Brain (organoid and tissue), 16 donors: ENCODE measurements at places on chromosomes 11 and 22.

DNA sequence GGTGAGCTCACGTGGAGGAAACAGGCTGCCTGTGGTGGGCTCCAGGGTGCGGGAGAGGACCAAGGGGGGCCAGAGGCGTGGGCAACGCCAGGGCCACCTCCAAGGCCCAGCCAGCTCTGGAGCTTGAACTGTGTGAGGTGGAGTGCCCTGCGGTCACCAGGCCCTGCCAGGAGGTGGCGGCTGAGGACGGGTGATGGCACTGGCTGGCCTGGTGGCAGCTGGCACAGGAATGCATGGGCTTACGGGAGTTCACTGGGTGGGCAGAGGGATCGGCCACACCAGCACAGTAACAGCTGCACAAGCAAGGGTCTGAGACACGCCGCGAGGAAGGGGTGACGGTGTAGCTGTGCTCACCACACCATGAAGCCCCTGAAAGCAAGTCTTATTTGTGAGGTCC is 15.8 kb downstream of the TOLLIP start:
- no peak for DNase-seq

DNA sequence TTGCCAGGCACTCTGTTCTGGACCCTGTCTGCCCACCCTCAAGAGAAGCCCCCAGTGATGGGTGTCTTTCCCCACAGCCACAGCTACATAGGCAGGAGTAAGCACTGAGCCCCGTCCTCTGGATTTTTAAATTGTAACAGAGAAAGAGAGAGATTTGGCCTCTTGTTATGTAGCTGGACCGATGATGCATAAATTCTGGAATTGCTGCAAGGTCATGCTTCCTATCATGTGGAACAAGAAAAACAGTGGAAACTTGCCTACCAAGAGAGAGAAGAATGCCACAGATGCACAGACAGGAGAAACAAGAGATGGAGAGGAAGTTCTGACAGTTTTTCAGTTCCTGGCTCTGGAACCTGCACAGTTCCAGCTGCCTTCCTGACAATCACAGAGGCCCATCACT is 150.2 kb downstream of the ETS1 start:
- DNase-seq, result no peak

DNA sequence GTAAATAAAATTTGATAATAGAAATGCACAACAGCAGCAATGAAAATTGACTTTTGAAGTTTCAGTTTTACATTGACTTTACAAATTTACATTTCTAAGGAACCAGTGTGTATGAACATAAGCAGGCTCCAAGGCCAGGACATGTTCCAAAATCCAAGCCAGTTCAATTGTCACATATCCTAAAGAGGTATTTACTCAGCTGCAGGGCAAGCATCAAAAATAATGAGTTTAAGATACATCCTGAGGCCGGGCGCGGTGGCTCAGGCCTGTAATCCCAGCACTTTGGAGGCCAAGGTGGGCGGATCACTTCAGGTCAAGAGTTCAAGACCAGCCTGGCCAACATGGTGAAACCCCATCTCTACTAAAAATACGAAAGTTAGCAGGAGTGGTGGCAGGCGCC is 39.0 kb upstream of the AKIP1 start:
- DNase-seq, result no peak

DNA sequence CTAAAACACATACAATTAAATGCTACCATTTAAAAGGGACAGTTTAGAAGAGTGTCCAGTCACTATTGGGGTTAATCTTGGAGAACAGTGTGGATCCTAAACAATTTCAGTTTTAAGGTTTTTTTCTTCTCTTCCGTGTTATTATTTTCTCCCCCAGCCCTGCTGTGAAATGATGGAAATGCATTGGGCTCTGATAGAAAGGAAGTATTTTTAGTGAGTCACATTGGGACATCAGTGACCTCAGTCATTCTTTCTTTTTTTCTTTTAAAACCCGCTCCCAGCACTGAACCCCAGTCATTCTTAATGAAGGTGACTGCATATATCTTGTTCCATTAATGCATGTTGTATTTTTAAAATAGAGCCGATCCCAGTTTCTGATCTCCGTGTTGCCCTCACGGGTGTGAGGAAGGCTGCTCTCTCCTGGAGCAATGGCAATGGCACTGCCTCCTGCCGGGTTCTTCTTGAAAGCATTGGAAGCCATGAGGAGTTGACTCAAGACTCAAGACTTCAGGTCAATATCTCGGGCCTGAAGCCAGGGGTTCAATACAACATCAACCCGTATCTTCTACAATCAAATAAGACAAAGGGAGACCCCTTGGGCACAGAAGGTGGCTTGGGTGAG is 93.2 kb upstream of the OR4B1 start:
- DNase-seq, result no peak

DNA sequence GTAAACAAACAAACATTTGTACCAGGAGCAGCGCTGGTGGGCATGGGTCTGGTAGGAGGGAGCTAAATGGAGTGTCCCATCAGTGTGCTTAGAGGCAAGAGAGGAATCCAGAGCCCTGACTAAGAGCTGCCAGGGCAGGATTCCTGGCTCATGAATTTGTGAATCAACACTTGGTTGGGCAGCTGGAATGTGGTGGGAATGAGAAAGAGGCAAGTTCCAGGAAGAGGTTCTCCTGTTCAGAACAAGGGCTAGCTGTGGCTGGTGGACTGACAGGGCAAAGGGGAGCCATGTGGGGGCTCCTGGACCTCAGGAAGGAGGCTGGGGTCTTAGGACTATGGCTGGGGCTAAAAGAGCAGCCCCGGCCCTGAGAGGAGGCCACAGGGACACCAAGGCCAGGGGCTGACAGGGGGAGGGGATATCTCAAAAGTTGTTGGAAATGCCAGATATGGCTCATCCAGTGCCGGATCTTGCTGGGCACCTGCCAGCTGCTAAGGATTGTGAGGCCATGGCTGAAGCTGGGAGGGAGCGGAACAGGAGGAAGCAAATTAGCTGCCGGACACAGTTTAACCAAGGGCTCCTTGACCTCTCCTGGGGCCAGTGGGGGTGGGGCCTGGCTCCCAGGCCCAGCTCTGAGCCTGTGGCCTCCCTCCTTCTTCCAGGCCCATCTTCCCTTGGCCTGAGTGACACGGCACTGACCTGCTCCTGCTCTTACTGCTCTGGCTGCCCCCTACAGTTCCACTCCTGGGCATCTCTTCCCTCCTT is 14.6 kb upstream of the P2RY6 start:
- no peak for DNase-seq

DNA sequence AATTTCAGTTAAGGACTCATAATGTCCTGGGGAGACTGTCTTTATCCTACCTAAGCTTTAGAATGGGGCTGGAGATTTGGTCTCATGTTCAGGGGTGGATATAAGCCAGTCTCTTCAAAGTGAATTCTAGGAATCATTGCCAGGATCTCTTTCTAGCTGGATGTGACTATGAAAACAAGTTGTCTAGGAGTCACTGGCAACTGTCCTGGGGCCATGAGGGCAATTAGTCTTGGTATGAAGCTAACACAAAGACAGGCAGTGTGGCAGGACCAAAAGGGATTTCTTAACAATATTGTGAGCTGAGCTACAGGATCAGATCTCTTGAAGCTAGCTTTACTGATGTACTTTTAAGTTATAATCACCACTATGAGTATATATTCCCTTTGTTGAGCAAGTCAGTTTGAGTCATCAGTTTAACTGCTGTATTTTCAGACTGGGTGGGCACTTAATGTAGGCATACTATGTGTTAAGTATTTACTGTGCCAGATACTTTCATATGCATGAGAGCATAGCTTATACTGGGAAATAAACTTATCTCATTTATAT is 390.0 kb upstream of the CCDC90B start:
- DNase-seq, result no peak

DNA sequence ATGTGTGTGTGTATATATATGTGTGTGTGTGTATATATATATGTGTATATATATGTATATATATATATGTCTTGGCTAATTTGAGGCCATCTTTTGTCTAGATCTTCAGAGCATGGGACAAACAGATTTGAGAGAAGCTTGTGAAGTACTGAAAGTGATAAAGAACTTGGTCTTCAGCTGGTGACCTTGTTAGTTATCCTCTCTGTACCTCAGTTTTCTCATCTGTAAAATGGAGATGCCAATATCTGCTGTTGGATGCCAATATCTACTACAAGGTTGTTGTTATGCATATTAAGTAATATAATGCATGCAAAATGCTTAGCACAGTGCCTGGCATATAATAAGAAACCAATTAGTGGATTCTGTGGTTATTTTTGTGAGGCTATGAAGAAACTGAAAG is 2.5 kb upstream of the FEZ1 start:
- DNase-seq, result no peak

GRCh38 chr11:129643031-129643721 is 172.5 kb upstream of the TMEM45B start:
- DNase-seq, result no peak

DNA sequence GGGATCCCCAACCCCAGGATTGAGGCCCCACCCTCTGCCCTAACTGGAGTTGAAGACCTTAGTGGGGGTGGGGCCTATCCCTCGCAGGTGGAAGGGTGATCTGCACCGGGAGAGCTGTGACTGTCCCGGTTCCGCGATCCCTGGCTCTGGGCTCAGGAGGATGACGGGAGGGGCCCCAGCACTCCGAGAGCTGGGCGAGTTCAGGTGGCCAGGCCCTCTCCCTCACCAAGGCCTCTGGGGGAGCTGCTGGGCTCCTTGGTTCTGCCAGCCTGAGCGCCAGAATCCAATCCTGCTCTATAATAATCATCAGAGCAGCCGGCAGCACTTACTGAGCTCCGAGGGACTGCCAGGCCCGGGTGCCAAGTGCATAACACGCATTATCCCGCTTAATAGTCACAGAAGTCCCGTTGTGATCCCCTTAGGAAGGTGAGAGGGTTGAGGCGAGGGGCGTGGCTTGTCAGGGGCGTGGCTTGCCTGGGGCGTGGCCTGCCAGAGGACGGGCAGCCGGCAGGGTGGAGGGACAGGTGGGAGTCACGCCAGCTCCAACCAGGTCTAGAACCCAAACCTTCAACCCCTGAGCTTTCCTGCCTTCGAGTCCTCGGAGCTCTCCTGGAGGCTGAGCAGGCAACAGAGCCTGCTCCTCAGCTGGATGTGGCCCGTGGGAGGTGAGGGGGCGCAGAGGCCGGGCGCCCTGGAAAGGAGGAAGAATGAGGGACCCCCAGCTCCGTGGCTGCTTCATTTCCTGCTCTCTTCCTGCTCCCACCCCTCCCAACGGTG is 7.3 kb upstream of the SYT7 start:
- DNase-seq, result no peak

- DNase-seq, result no peak
These were observed 999.7 kb upstream of the RAG2 start for GRCh38 chr11:37597776-37598175.

DNA sequence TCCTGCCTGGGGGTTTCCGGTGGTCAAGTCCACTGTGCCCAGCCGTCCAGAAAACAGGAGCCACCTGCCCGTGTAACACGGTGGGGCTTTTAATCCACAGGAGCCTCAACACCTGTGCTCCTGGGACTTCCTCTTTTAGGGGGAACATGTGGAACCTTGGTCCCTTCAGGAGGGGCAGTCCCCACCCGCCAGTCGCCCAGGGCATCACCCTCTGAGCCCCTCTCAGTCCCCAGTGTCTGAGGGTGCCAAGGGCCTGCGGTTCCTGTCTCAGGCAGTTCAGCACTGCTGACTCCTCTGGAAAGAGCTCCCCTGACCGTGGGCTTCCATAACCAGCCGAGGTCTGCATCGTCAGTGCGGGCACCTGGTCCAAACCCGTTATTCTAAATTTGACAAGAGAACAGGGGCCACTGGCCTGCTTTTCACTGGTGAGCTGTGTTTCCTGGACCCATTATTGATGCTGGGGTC is 15.8 kb downstream of the KRTAP5-5 start:
- DNase-seq, result no peak

DNA sequence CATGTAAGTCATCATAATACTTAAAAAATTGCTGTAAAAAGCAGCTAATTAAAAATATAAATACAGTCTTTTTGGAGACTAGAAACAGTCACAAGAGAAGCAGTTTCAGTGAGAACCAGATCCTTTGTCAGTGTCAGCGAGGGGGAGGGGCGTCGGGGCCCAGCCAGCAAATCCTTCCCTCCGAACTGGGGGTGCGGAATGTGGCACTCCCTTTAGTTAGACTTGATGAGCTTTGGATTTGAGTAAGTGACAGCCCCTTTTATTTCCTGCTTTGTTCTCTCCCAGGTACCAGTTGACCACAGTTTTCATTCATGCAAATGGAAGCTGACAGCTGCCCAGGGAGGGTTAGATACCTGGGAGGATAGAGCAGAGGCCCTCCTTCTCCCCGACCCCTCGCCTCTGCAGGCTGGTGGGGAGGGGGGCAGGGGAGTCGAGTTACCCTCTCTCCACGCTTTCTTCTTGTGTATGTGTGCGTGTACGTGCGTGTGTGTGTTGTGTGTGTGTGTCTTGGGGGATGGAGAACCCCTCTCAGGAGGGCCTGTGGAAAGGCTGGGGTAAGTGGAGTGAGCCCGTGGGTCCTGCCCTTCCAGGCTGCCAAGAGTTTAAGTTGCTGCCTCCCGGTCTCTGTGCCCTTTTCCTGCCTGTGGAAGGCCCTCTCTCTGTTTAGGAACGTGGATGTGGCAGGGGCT is 38.3 kb downstream of the PTPRJ start:
- peak; percentile 76 for DNase-seq

GRCh38 chr11:96242191-96242847 is 100.7 kb downstream of the MAML2 start:
- DNase-seq, result peak; percentile 12

DNA sequence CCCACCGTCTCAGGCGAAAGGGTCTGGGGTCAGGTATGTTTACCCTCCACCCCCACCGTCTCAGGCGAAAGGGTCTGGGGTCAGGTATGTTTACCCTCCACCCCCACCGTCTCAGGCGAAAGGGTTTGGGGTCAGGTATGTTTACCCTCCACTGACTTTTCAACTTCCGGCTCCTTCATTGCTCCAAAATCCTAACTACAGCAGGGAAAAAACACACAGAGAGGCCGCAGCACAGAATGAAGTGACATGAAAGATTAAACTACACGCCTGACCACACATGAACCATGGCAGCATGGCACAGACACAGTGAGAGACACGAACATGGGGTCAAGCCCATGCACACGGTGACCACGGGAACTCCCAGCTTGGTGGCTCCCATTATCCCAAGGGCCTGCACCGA is 634.9 kb upstream of the B3GAT1 start:
- no peak for DNase-seq

- DNase-seq, result no peak
These were observed 30.9 kb downstream of the EIF3F start for GRCh38 chr11:8017894-8018483.
